ENCODE measurements at places on chromosomes 1 and 21.

DNA sequence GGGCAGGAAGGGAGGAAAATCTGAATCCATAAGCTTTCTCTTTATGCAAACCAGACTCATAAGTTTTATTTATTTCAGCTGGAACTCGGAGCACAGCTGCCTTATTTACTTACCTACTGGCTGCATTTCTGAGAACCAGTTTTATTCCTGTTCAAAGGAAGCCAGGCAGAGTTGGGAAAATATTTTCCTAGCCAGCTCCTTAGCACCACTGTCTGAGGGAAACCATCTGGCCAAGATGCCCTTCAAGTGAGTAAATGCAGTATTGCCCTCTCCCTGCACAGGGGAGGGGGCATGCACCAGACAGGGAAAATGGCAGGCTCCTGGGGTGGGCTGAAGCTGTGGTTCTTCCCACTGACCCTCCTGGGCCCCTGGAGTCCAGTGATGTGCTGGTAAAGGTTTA lies 28.9 kb upstream of the FMOD start:
- H3K27me3 ChIP-seq: peaks cover 12% of the 10 kb centered on the region
- H3K4me3 ChIP-seq: no peak overlapping the region
- no peaks in the 10 kb centered on the region for H3K36me3 ChIP-seq
- no peak for DNase-seq
- no peaks in the 10 kb centered on the region for H3K4me1 ChIP-seq
- H3K27ac ChIP-seq: no peak overlapping the region

- peaks cover 3% of the 10 kb centered on the region for H3K36me3 ChIP-seq
- H3K4me1 ChIP-seq: no peaks in the 10 kb centered on the region
- no peak overlapping the region for H3K27ac ChIP-seq
- H3K4me3 ChIP-seq: no peak overlapping the region
- DNase-seq: no peak
Observed at GRCh38 chr1:20867847-20868246, 80.7 kb upstream of the HP1BP3 start.

DNA sequence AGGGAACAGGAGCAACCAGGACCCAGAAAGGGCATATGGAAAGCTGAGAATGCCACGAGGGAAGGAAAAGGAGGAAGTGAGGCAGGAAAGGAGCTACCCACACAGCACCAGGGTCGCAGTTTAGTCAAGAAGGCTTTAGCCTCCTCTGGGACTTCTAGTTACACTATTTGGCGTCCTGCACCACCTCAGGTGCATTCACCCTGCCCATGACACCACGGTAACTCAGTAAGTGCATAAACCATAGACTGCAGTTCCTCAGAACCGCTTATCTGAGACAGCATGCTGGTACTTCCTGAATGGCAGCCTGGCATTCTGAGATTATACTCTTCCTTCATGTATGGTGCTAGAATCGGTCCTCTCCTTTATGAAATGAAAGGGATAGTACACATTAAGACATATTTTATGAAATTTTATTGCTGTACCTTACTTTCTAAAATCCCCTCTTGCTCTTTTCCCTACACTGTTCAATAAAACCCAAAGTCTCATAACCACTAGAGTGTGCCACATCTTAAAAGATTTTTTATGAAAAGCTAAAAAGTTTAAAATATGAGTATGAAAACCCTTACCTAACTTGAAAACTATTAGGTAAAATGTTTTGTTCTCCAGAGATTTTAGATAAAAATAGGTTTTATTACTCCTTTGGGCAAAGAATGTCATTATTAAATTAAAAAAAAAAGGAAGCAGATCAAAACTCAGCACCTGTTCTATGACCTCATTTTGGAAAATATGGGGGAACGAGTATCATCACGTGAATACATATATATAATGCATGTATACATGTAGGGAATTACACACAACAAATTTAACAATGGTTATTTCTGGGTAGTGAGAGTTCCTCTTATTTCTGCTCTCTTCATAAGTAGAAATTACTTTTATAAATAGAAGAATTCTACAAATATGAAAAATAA lies 67.3 kb downstream of the VAV3 start:
- peak overlapping the region; percentile 44 for H3K27ac ChIP-seq
- DNase-seq: peak; percentile 6
- H3K27me3 ChIP-seq: no peaks in the 10 kb centered on the region
- peaks cover 3% of the 10 kb centered on the region for H3K36me3 ChIP-seq

GRCh38 chr1:76371941-76372340 lies 297.4 kb downstream of the ST6GALNAC3 start:
- H3K4me3 ChIP-seq: no peak overlapping the region
- H3K27me3 ChIP-seq: no peaks in the 10 kb centered on the region
- no peaks in the 10 kb centered on the region for H3K4me1 ChIP-seq

DNA sequence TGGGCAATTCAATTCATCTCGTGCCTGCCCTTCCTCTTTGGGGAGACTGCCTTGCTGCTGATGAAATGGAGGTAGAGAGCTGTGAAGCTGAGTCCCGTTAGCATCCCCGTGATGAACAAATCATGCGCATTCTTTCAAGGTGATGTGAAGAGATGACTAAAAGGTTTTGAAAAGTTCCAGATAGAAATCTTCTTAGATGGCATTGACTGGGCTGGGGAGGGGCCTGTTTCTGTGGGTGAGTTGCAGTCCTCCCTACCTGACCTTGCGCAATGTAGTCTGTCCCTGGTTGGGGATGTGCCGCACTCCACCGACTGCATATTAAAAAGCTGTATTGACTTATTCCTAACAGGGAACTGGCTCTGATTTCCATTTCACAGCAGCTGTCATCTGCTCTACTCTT lies 49.6 kb downstream of the ST6GALNAC3 start:
- no peak for DNase-seq
- H3K4me1 ChIP-seq: no peaks in the 10 kb centered on the region
- no peak overlapping the region for H3K27ac ChIP-seq
- H3K27me3 ChIP-seq: no peaks in the 10 kb centered on the region

DNA sequence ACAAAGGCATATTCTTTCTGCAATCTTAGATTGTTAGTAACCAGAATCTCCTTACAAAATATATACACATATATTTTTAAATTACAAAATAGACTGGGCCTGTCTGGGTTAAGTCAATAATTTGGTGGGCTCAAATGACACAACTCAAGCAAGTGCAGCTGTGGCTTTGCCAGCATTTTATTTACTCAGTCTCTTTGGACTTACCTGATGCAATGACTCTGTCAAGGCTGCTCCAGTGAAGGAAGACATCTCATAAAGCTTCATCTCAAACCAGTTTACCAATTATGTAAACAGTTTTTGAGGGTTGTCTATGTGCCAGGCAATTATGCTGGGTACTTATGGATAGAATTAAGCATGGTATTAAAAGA lies 22.8 kb upstream of the ABCA4 start:
- H3K27ac ChIP-seq: no peak overlapping the region
- H3K4me1 ChIP-seq: no peaks in the 10 kb centered on the region
- DNase-seq: no peak
- no peak overlapping the region for H3K4me3 ChIP-seq

GRCh38 chr1:184428604-184429003 lies 41.8 kb downstream of the C1orf21 start:
- H3K36me3 ChIP-seq: no peaks in the 10 kb centered on the region
- no peak overlapping the region for H3K27ac ChIP-seq
- H3K27me3 ChIP-seq: peaks cover 14% of the 10 kb centered on the region
- H3K4me1 ChIP-seq: no peaks in the 10 kb centered on the region
- no peak overlapping the region for H3K4me3 ChIP-seq

- no peaks in the 10 kb centered on the region for H3K4me1 ChIP-seq
- peaks cover 24% of the 10 kb centered on the region for H3K27me3 ChIP-seq
- H3K36me3 ChIP-seq: no peaks in the 10 kb centered on the region
Observed at GRCh38 chr1:52007215-52008002, 16.9 kb upstream of the RAB3B start.

DNA sequence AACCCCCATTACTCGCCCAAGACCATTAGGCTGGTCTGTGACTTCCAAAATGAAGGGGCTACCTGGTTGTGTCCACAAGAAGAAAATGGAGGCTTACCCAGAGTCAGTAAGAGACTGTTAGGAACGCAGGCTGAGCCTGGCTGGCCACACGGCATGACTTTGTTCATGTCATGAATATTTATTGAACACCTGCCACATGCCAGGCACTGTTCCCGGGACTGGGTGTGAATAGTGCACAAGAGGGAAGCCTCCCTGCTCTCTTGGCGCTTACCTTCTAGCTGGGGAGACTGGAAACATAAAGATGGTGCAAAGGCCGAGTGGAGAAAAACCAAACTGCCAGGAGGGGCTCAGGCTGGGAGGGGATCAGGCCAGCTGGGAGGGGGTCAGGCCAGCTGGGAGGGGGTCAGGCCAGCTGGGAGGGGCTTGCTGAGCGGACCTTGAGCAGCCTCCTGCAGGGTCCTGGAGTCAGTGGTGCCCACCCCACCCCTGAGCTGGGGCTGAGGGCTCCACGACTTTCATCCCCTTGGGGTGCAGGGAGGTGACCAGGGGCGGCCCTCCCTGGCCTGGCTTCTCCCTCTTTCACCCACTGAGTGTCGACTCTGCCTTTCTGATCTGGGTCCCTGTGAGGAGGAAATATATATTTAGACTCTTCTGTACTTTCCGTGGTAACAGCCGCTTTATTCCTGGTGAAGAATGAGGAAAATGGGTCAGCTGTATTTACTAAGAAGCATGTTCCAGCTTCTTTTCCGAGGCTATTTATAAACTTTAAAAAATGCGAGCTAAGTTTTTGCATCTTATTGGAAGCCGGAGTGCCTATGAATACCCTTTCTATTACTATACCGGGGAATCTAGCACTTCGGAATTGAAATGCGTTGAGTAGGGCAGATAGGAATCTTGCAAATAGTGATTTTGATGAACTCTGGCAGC lies 139.0 kb downstream of the CAMTA1 start:
- peaks cover 8% of the 10 kb centered on the region for H3K27me3 ChIP-seq
- no peak overlapping the region for H3K27ac ChIP-seq
- H3K36me3 ChIP-seq: peaks cover 1% of the 10 kb centered on the region
- no peaks in the 10 kb centered on the region for H3K4me1 ChIP-seq
- no peak for DNase-seq
- no peak overlapping the region for H3K4me3 ChIP-seq

GRCh38 chr1:14842891-14843290 lies 244.4 kb downstream of the KAZN start:
- H3K36me3 ChIP-seq: peaks cover 11% of the 10 kb centered on the region
- H3K27ac ChIP-seq: no peak overlapping the region
- DNase-seq: no peak
- H3K27me3 ChIP-seq: no peaks in the 10 kb centered on the region

DNA sequence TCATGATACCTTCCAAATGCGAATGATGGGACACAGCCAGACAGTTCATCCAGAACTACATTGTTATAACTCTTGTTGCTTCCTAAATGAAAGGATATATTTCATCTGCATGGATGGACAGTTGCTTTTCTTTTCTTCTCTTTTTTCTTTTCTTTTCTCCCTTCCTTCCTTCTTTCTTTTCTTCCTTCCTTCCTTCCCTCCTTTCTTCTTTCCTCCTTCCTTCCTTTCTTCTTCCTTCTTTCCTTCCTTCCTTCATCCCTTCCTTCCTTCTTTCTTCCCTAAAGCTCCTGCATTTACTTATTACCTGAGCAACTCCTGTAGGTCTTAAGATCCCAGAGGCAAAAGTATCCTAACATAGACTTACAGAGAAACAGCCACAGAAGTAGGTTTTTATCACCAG lies 221.6 kb downstream of the DUSP10 start:
- DNase-seq: no peak
- peaks cover 8% of the 10 kb centered on the region for H3K4me1 ChIP-seq
- no peaks in the 10 kb centered on the region for H3K36me3 ChIP-seq
- H3K27me3 ChIP-seq: peaks cover 7% of the 10 kb centered on the region

DNA sequence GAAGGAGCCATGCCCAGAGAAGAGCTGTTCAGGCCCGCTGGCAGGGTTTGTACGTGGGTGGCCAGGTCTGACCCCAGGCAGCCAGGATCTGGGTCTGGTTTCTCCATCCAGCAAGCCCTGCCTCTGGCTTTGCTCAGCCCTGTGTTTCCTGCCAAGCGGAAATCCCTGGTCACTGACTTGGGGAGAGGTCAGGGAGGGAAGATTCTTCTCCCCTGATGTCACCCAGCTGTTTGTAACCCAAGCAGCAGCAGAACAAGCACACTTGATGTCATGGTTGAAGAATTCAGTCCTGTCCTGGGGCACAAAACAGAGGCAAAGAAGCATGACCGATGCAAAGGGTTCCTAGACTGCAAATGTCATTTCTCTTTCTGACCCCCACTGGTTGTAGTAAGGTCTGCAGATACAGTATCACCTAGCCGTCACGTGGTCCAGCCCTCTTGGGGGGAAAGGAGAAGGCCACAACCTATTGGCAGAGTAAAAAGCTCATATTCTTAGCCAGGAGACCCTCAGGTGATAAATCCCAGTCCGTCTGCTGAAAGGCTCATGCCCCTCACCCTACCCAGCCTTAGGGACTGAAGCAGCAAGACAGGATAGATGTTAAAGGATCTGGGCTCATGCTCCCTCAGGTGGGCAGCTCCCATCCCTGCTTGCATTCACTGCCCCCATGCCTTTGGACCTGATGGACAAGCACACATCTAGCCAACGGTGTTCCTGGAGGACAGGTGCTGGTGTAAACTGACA lies 120.9 kb downstream of the SYT2 start:
- H3K27ac ChIP-seq: no peak overlapping the region
- H3K4me1 ChIP-seq: no peaks in the 10 kb centered on the region
- DNase-seq: no peak
- no peak overlapping the region for H3K4me3 ChIP-seq

- H3K4me3 ChIP-seq: no peak overlapping the region
- H3K36me3 ChIP-seq: peaks cover 2% of the 10 kb centered on the region
- H3K27ac ChIP-seq: no peak overlapping the region
- peaks cover under 1% of the 10 kb centered on the region for H3K27me3 ChIP-seq
- H3K4me1 ChIP-seq: no peaks in the 10 kb centered on the region
- no peak for DNase-seq
Observed at GRCh38 chr1:223102797-223103533, 40.1 kb downstream of the TLR5 start.

GRCh38 chr1:45018599-45019230 lies 6.7 kb downstream of the UROD start:
- peaks cover 21% of the 10 kb centered on the region for H3K4me1 ChIP-seq
- peak; percentile 69 for DNase-seq
- H3K27ac ChIP-seq: no peak overlapping the region

GRCh38 chr1:242185731-242186130 lies 186.8 kb upstream of the MAP1LC3C start:
- no peak overlapping the region for H3K4me3 ChIP-seq
- DNase-seq: no peak
- peaks cover 7% of the 10 kb centered on the region for H3K27me3 ChIP-seq
- no peak overlapping the region for H3K27ac ChIP-seq

- H3K4me1 ChIP-seq: peaks cover 51% of the 10 kb centered on the region
- H3K27ac ChIP-seq: peak overlapping the region; percentile 15
- peak overlapping the region; percentile 80 for H3K4me3 ChIP-seq
- H3K27me3 ChIP-seq: no peaks in the 10 kb centered on the region
- peaks cover 7% of the 10 kb centered on the region for H3K36me3 ChIP-seq
Observed at GRCh38 chr1:111475701-111476100, 1.9 kb downstream of the C1orf162 start.

- H3K36me3 ChIP-seq: no peaks in the 10 kb centered on the region
- H3K4me3 ChIP-seq: peak overlapping the region; percentile 7
- no peak overlapping the region for H3K27ac ChIP-seq
- DNase-seq: no peak
Observed at GRCh38 chr1:235286667-235287066, 41.3 kb downstream of the ARID4B start.

Measured in activated T-cell treated with anti-CD3 and anti-CD28 coated beads, Interleukin-2, amount 50 U/mL, for 72 hours (primary cell).